ENCODE measurements at places on chromosomes 5 and 9.

DNA sequence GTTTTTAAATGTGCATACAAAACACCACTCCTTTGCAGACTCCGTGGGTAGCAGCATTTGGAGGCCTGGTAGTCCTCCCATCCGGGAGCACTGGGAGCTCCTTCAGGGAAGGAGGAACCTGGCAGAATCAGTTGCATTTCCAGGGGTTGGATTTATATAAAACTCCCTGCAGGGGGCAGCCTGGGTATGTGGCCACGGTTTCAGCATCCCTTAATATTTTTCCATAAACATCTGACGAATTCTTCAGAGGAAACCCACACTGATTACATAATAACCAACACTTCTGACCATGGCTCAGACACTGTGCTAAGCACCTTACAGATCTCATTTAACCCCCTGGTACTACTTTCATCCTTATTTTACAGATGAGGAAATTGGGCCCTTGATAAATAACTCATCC is 6.1 kb upstream of the AFAP1L1 start:
- no peak for DNase-seq

- DNase-seq: no peak
Observed at GRCh38 chr9:86347991-86348390, 6.2 kb downstream of the TUT7 start.

- DNase-seq: peak; percentile 50
Observed at GRCh38 chr9:86667307-86667706, 280.0 kb downstream of the GAS1 start.

DNA sequence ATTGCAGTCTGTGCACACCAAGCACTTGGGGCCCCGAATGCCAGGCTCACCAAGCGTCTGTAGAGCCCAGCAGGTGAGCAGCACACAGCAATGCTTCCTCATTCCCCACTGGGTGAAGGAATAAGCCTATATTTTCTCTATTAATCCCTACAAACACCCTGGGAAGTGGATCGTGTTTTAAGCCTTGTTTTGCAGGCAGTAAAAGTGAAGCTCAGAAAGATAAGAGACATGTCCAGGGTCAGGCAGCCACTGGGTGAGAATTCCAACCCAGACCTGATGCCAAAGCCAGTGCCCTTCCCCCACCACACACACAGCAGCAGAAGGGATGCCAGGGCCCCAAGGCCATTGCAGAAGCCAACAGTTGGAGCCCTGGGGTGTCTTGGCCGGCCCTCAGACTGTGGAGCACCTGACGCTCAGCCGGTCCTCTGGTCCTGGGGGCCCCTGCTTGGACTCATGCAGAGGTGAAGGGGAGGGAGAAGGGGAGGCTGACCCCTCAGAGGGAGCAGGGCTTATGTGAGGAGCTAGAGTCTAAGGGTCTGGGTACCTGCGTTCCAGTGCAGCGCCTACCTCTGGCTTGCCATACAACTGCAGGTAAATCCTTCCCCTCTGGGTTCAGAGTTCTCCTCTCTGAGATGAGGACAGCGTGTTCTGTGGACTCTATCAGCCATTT is 26.3 kb upstream of the SYNPO start:
- DNase-seq: no peak

DNA sequence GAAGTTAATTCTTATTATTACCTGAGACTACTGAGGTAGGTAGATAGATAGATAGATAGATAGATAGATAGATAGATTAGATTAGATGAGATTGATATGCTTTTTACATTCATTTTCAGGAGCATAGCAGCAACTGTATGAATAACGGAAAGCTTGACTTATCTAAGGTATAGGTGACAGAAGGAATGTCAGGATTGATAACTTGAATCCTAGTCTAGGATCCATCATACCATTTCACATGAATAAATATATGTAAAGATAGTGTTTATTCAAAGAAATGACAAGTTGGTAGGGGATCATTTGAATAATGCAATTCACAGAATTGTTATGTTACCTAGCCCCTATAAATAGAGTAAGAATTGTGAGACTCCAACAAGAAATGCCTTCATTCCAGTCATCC is 1008.2 kb downstream of the CDH12 start:
- no peak for DNase-seq

GRCh38 chr5:106408141-106408540 is 1262.6 kb downstream of the EFNA5 start:
- no peak for DNase-seq

GRCh38 chr9:72542917-72543316 is 21.5 kb downstream of the TMC1 start:
- no peak for DNase-seq

DNA sequence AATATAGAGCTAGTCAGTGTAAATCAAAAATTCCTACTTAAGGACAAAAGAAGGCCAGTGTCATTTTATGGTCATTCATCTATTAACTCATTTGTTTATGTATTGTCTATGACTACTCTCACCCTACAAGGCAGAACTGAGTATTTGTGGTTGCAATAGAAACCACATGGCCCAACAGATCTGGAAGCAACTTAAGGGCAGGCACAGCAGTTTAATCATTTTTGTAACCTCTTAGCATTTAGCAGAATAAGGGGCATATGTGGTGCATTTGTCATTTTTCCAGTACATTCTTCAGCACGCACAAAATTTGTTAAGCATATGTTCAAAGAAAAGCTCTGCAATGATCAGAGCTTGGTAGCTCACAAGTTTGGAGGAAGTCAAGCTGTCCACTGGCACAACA is 1.1 kb downstream of the FKBP15 start:
- DNase-seq: peak; percentile 27

DNA sequence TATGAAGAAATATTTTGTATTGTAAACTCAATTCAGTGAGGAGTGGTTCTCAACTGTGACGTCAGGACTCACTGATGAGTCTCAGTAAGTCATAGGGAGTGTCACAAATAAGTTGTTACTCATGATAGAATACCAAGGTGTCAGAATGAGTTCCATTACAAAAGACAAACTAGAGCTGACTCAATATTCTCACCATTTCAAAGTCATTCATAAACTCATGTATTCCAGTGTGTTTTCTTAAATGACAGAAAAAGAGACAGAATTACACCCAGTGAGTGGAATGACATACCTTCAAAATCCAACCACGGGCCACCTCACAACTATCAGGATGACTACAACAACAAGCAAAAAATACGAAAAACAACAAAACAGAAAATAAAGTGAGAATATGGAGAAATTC is 321.5 kb downstream of the ENC1 start:
- DNase-seq: no peak

GRCh38 chr9:116494815-116495634 is 192.1 kb upstream of the TRIM32 start:
- DNase-seq: no peak

- no peak for DNase-seq
Observed at GRCh38 chr5:3230254-3230653, 365.4 kb upstream of the IRX1 start.

DNA sequence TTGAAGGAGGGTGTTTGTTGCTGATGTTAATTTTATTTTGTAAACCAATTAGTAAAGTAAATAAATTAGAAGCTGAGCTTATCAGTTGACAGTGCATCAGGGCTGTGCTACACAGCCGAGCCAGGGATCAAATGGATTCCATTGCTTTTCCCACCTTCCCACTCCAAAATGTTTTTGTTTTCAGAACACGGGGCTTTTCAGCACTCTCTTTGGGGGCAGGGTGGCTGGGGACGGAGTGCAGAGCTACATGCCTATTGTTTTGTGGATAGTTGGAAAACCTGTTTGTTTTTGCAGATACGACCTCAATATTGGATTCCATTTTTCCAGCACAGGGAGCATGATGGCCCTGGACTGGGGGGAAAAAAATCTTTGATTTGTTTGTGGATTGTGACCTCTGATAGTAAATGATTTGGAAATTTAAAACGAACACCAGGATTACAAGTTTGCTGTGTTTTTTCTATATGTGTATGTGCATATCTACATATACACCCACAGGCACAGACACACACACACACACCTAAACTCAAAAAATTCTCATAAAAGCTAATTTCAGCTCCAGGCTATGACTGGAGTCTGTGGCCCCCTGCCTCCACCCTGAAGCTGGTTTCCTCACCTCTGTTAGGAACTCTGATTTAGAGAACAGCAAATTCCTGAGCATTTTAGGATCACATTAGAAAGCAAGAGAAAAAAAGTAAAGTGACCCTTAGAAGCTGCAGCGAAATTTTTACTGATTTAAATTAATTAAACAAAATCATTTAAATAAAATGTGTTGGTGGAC is 371.7 kb upstream of the IRX2 start:
- DNase-seq: no peak

GRCh38 chr9:87698069-87698809 is 27.7 kb upstream of the CTSL start:
- DNase-seq: no peak

- DNase-seq: no peak
Observed at GRCh38 chr5:133974142-133974541, 5.7 kb upstream of the C5orf15 start.

DNA sequence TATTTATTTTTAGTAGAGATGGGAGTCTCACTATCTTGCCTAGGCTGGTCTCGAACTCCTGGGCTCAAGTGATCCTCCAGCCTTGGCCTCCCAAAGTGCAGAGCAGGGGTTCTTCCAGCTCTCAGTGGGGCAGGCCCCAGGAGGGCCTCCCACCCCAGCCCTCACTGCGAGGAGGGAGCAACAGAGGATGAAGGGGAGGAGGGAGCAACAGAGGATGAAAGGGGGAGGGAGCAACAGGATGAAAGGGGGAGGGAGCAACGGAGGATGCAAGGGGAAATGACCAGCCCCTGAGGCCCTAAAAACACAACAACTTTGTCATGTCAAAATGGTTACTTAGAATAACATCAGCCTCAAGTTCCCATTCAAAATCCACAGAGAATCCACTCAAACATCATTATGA is 10.0 kb downstream of the TRIM14 start:
- no peak for DNase-seq

GRCh38 chr5:157252711-157253465 is 13.0 kb upstream of the CYFIP2 start:
- DNase-seq: peak; percentile 9

- DNase-seq: peak; percentile 20
Observed at GRCh38 chr5:153974131-153974812, 64.4 kb downstream of the FAM114A2 start.

- no peak for DNase-seq
Observed at GRCh38 chr9:89807101-89807395, 202.2 kb downstream of the GADD45G start.

DNA sequence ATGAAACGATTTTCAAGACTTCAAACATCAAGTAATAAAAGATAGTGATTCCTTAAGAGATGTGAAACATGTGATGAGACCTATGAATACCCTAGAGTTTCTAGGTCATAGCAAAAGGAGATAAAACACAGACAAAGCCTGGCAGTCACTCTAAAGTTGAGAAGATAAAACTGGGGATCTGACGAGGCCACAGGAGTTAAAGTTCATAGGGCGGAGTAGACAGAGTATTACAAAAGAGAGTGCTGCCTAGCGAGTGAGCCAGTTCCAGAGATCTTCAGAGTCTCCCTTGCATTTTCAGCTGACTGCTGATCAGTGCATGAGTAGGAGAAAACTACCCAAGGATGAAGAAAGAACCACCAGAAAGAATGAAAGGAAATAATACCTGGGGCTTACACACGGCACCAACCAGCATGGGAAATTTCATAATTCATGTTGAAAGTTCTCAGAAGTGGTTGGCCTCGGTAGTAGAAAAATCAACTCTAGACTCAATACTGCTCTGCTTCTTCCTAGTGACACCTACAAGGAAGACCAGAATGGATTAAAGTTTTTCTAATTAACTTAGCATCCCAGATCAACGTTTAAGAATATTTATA is 30.4 kb downstream of the FBXO4 start:
- no peak for DNase-seq
